ENCODE measurements at places on chromosomes 1 and 21. TPM values are rescaled to one million over a fixed set of nuclear protein-coding genes. Genes with fewer than 3 reads are reported as not detected.

Gene OR2M3
- total RNA-seq: not detected

Gene PDZK1
- 0.26 TPM for total RNA-seq

Gene DYRK3
- 58.2 TPM for total RNA-seq

Gene MATN1
- not detected for total RNA-seq

Gene LCE1E
- not detected for total RNA-seq

Gene HPCA
- total RNA-seq: not detected

Gene C1QB
- not detected for total RNA-seq

Gene GSTM3
- total RNA-seq: 4.7 TPM

Gene PRDM15
- total RNA-seq: 6.1 TPM

Gene OR2L2
- not detected for total RNA-seq

Gene GUCA2A
- not detected for total RNA-seq

Gene TRIM67
- not detected for total RNA-seq

Gene SHCBP1L
- not detected for total RNA-seq

Gene BACE2
- total RNA-seq: 64.8 TPM

Gene FAM177B
- not detected for total RNA-seq

Gene SPRR4
- not detected for total RNA-seq

Gene KRTAP10-11
- total RNA-seq: not detected

Gene ILDR2
- total RNA-seq: not detected

Gene ASB17
- total RNA-seq: not detected

Gene LEFTY1
- not detected for total RNA-seq

Gene BCAN
- not detected for total RNA-seq

Gene CYP4Z1
- total RNA-seq: not detected

Gene CREB3L4
- total RNA-seq: 4.6 TPM

Gene HMGCS2
- total RNA-seq: 0.26 TPM

Gene FMO1
- total RNA-seq: not detected

Gene IKBKE
- total RNA-seq: 2.9 TPM

Gene GJA9
- total RNA-seq: 0.26 TPM

Gene CELA3B
- not detected for total RNA-seq

Gene FAM110D
- total RNA-seq: not detected

Gene ANKRD35
- total RNA-seq: 3.7 TPM

Gene LCE1B
- not detected for total RNA-seq

Data from bronchial epithelial cell (primary cell).